Activated CD4-positive, alpha-beta T cell treated with anti-CD3 and anti-CD28 coated beads, Interleukin-2, amount 10 ng/mL, durations not matched to agents 7 days and 5 days (primary cell): ENCODE measurements at places on chromosomes 6 and 20.
A peak's percentile ranks its signal among the peaks of the same experiment; 100 is the strongest.

GRCh38 chr6:81002126-81002525, 750.4 kb downstream of the TENT5A start:
- DNase-seq, result no peak

DNA sequence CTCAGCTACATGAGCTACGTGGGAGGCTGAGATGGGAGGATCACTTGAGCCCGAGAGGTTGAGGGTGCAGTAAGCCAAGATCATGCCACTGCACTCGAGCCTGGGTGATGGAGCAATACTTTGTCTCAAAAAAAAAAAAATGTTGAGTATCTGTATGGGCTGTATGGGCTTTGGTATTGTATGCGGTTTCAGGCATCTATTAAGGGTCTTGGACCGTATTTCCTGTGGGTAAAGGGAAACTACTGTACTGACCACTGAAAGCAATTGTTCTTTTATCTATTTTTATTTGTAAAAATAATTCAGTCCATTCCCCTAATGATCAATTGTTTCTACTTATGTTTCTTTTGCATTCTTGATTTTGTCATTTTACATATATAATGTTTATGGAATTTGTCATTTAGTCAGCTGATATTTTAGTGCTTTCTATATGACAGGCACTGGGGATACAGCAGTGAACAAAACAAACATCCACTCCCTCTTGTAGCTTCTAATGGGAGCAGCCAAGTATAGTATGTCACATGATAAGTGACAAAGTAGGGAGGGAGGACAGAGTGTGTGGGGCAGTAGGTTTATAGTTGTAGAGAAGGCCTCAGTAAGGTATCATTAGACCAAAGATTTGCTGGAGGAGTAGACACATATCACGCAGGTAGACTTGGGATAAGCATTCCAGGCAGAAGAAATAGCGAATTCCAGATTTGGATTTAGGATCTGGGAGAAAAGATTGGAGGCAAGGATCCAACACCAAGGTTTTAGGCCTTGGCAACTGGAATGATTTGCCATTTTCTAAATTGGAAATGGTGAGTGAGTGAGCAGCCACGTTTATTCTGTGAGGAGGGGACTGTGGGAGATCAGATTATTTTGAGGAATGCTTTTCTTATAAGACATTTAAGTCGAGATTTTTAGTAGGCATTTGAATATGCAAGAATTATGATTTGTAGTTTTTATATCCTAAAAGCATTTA, 6.0 kb downstream of the PCMT1 start:
- DNase-seq, result no peak

DNA sequence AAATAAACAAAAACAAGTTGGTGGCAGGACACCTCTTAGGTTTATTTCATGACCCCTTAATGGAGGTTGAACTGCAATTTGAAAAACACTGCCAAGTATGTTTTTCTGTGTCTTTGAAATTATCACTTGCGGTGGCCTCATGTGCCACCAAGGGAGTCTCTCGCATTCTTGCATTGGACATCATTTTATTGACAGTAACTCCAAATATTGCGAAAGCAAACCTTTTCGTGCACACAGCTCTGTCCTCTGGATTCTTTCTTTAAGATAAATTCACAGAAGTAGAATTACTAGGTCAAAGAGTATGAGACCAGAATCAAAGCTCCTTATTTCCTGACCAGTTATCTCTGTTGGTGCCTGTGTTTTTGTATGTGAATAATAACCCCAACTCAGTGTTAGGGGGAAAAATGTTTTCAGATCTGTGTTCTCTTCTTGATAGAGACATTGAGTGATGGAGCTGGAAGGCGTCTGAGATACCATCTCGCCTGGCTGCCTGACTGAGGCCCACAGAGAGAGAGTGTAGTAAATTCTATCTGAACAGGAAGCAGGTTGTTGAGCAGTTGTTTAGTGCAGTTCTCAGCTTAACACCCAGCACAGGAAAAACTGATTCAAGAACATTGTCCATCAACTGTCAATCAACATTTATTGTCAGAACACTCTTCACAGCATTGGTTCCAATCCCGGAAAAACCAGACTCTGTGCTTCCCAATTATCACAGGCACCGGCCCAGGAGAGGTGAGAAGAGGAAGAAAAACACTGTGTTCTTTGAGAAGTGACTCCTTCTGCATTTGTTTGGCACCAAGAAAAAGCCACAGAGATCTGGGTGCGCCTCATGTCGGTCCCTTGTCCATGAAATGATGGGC, 2.2 kb upstream of the CCDC167 start:
- DNase-seq, result peak; percentile 56

DNA sequence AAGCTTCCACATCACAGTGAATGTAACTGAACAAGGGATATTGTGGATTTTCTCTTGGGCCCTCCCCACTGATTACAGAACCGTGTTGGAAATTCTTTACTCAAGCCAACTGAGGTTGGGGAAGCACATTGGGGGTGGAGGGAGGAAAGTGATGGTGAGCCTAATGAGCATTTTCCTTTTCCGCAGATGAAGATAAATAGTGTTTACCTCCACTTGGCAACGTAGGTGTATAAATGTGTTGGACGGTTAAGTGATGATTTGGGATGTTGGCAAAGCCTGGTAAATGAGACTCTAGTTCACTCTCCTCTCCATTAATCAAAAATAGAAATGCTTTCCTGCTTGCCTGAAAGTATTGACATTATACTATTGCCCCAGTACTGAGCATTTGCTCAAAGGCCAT, 27.1 kb upstream of the NRN1 start:
- no peak for DNase-seq

DNA sequence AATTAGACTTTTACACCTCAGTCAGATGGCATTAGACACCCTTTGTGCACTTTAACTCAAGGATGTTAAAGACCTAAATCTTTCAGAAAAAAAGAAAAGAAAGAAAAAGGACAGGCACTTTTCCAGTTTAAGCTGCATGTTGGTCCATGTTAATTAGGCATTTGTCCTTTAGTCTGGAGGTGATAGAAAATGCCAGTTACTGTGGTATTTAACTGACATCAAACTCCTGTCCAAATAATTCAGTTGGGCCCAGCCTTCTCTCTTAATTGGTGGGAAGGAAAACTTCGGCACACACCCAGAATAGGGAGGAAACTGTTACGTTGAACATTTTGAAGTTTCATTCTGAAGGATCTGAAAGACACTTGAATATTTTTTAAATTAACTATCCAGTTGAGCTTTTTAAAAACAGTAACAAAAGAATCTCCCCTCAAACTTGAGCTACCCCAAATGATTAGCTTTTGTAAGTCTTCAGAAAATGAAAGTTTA, 30.3 kb downstream of the RREB1 start:
- DNase-seq, result no peak

GRCh38 chr20:9422321-9423057, 91.9 kb upstream of the LAMP5 start:
- no peak for DNase-seq

DNA sequence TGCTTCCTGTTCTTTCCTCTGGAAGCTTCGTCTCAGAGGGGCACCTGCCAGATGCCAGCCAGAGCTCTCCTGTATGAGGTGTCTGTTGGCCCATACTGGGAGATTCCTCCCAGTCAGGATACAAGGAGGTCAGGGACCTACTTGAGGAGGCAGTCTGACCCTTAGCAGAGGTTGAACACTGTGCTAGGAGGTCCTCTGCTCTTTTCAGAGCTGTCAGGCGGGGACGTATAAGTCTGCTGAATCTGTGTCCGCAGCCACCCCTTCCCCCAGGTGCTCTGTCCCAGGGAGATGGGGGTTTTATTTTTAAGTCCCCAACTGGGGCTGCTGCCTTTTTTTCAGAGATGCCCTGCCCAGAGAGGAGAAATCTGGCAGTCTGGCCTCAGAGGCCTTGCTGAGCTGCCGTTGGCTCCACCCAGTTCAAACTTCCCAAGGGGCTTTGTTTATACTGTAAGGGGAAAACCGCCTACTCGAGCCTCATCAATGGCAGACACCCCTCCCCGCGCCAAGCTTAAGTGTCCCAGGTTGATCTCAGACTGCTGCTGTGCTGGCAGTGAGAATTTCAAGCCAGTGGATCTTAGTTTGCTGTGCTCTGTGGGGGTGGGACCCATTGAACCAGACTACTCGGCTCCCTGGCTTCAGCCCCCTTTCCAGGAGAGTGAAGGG, 326.7 kb downstream of the BCKDHB start:
- no peak for DNase-seq

DNA sequence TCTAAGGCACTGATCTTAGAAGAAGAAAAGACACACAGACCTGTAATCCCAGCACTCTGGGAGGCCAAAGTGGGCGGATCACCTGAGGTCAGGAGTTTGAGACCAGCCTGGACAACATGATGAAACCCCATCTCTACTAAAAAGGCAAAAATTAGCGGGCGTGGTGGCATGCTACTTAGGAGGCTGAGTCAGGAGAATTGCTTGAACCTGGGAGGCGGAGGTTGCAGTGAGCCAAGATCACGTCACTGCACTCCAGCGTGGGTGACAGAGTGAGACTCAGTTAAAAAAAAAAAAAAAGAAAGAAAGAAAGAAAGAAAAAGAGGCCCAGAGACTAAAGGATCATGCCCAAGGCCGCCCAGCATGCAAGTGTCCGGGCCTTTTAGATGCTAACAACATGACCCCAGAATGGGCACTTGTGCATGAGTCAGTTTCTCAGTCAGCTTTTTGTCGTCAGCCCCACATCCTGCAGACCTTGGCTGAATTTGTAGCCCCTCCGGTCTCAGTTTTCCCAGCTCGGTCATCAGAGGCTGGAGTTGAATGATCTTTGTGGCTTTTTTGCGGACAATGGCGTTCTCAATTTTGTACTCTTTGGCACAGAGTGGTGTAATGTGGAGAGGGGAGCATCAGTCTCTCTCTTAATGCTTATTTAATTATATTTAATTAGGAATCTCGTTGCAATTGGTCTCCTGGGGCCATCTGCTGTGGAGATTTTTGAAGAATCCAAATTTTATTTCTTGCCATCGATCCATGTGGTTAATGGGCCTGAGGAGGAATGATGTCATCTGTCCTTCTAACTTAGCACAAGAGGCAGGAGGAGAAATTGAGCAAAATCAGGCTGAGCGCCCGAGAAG, 30.6 kb upstream of the APCDD1L start:
- no peak for DNase-seq

- no peak for DNase-seq
Measured at GRCh38 chr6:43297644-43298564, at the start of gene SLC22A7. SLC22A7 (plus strand) TSS chr6:43298260; CDS start chr6:43298359, 99 bp downstream.

DNA sequence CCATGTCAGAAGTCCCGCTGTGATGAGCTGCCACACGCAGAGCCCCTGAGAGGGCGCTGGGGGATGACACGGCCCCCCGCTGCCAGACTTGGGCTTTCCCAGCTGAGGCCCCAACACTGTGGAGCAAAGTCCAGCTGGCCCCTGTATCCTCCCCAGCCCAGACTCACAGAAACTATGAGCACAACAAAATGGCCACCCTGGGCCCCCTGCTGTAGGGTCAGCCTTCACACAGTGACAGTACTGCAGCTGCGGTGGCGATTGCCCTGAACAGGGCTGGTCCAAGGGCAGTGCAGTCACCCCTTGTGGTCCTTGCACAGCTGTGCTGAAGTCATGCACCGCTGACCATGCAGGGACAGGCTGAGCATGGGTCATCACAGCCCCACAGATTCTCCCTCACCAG, 78.2 kb upstream of the CST7 start:
- no peak for DNase-seq

- no peak for DNase-seq
Measured at GRCh38 chr6:114087496-114087895, 116.5 kb upstream of the HDAC2 start.

- no peak for DNase-seq
Measured at GRCh38 chr6:143823548-143823947, 19.6 kb upstream of the LTV1 start.

DNA sequence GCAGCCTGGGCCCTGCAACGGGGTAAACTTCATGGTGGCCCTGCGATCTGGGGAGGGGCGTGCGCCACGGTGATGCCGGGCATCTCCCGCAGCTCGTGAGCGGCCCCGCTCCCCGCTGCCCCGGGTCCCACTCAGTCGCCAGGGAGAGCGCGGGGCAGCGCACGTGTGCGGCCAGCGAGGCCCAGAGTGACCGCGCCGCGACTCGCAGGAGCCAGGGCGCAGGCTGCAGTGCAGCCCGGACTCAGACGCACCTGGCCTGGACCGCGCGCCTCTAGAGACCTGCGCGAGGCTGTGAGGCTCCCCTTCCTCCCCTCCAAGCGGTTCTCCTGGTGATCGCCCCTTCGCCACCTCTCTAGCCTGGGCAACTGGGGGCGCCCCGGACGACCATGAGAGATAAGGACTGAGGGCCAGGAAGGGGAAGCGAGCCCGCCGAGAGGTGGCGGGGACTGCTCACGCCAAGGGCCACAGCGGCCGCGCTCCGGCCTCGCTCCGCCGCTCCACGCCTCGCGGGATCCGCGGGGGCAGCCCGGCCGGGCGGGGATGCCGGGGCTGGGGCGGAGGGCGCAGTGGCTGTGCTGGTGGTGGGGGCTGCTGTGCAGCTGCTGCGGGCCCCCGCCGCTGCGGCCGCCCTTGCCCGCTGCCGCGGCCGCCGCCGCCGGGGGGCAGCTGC, 652 bp downstream of the BMP6 start:
- no peak for DNase-seq

- no peak for DNase-seq
Measured at GRCh38 chr6:46674410-46674809, 13.3 kb upstream of the TDRD6 start.

DNA sequence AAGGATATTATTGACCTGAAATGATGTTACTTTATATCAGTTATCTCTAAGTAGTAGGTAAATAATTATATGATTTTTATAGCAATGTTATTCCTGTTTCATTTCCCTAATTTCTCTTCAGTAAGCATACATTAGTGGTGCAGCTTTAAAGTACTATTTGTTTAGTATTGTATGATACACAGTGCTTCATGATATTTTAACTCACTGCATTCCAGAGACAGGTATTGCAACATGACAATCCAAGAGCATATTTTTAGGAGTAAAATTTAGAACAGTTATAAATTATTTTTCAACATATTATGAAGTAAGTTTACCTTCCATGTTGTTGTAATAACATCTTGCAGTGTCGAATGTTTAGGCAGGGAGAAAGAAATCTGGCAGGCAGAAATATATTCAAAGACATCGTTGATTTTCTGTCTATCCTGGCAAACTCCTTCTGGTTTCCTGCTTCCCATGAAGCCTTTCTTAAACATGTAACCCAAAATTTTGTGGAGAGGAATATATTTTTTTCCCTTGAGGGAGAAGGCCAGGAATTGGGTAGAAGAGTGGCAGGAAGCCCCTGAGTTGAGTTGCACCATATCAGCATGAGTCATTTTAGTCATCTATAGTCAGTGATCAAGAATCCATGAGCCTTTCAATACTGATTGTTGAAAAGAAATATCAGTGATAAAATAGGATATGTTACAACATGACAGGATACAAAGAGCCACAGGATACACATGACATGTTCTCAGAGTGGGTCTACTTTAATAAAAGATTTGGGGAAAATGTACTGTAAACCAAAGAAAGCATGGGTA, 29.0 kb upstream of the PTCHD4 start:
- DNase-seq, result no peak

DNA sequence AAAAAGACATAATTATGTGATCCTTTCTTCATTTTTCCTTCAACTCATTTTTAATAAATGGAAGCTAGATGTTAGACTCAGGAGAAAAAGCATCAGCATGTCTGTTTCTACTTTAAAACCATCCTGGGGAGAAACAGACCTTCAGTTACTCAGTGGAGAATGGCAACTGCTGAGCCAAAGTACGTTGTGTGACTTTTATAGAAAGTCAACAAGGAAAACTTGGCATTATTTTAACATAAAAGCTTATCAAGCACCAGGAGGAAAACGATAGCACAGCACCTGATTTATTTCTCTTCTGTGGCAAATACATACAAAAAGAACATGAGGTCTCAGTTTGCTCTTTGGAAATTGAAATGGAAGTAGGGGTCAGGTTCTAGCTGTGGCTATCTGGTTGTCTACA, 115.3 kb upstream of the RIPOR2 start:
- DNase-seq, result no peak

GRCh38 chr20:43658069-43658722, 8.7 kb upstream of the MYBL2 start:
- peak; percentile 12 for DNase-seq

GRCh38 chr6:83389606-83390005, 41.2 kb downstream of the ME1 start:
- DNase-seq, result no peak
